ENCODE measurements at places on chromosomes 1 and 21.

GRCh38 chr1:2982615-2983318 is 38.5 kb upstream of the ACTRT2 start:
- peak; percentile 40 for DNase-seq

- no peak for DNase-seq
Observed at GRCh38 chr1:36350659-36351226, 27.3 kb upstream of the EVA1B start.

- DNase-seq: peak; percentile 79
Observed at GRCh38 chr1:39214998-39215873, 10.7 kb downstream of the MACF1 start.

- DNase-seq: no peak
Observed at GRCh38 chr21:42107177-42107880, 36.2 kb downstream of the UMODL1 start.

DNA sequence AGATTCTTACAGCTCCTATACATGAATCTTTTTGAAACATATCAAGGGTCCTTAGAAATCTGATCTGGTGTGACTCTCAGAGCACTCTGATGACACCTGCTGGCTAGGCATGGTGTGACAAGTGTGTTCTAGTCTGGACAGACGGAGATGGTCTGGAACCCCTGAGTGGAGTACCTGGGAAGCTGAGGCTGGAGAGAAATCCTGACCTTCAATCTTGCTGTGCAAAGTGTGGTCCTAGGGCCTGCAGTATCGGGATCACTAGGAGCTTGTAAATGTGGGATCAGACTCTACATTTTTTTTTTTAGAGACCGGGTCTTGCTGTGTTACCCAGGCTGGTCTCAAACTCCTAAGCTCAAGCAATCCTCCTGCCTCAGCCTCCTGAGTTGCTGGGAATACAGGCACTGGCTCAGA is 78.6 kb upstream of the SOD1 start:
- DNase-seq: peak; percentile 59

- DNase-seq: no peak
Observed at GRCh38 chr1:91651661-91652071, 151.0 kb downstream of the CDC7 start.

- DNase-seq: no peak
Observed at GRCh38 chr1:11134898-11135266, 35.2 kb upstream of the EXOSC10 start.

DNA sequence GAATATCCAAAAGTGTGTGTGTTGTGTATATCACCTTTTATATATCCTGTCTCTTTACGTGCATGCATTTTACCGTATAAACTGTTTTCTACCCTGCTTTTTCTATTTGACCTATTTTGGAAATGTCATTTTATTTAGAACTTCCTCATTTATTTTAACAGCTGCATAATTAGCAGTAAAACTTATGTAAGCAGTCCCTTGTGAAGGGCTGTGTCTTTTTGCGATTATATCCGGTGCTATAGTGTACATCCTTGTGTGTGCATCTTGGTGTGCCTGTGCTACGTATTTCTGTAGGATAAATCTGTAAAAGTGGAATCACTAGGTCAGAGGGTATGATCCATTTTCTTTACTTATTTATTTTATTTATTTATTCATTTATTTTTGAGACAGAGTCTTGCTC is 7.2 kb downstream of the LGALS8 start:
- DNase-seq: no peak

- no peak for DNase-seq
Observed at GRCh38 chr1:118918230-118918939, 69.8 kb downstream of the TBX15 start.

GRCh38 chr1:84170171-84170570 is 26.1 kb downstream of the PRKACB start:
- no peak for DNase-seq

- peak; percentile 69 for DNase-seq
Observed at GRCh38 chr1:226626577-226626956, 78.0 kb downstream of the STUM start.

GRCh38 chr1:34237151-34237815 is 60.6 kb downstream of the C1orf94 start:
- no peak for DNase-seq

- DNase-seq: no peak
Observed at GRCh38 chr21:39066829-39067780, 116.1 kb downstream of the PSMG1 start.

DNA sequence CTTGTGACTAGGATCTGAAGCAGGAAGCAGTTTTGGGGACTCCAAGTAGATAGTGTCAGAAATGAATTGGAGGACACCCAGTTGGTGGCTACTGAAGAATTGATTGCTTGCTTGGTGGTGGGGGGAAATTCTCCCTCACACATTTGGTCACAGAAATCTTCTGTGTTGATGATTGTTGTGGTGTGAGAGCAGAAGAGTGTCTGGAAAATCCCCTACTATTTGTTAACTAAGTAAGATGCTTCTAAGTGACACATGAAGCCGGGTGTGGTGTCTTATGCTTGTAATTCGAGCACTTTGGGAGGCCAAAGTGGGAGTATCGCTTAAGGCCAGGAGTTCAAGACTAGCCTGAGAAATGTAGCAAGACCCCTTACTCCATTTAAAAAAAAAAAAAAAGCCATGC is 22.5 kb upstream of the IPP start:
- DNase-seq: no peak

DNA sequence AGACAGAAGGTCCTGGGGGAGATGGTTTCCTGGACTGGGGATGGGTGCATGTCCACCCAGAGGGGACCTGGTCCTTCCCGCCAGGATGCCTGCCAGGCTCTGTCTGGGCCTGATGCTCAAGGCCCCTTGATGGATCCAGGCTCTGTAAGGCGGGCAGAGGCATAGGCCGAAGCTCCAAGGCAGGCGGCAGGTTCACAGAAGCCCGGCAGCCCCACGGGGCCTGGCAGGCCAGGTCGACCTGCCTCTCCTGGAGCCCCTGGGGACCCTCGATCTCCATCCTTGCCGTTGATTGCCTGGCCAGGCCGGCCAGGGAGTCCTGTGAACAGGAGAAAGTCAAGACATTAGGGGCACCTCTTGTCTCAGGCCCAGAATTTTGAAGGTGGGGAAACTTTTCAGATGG is 16.0 kb downstream of the COL9A2 start:
- no peak for DNase-seq

- DNase-seq: peak; percentile 81
Observed at GRCh38 chr1:30759718-30760281, 2.2 kb upstream of the LAPTM5 start.

DNA sequence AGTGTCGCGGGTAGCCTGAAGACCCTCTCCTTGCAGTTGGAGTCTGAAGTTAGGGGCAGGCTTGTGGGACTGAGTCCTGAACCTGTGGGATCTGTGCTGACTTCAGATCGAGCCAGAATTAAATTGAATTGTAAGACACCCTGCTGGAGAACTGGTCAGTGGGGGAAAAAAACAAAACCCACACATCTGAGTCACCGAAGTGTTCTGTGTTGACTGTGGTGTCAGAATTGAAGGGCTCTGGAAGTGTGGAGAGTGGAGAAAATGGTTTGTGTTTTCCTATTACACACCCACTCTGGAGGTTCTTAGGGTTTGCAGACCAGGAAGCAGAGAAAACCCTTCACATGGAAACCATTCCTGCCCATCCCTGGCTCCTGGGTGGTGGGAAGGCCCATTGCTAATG is 209.5 kb upstream of the GALNT2 start:
- no peak for DNase-seq

GRCh38 chr1:41799723-41800122 is 119.0 kb downstream of the HIVEP3 start:
- no peak for DNase-seq

- DNase-seq: no peak
Observed at GRCh38 chr1:183438060-183438459, 19.9 kb upstream of the NMNAT2 start.

DNA sequence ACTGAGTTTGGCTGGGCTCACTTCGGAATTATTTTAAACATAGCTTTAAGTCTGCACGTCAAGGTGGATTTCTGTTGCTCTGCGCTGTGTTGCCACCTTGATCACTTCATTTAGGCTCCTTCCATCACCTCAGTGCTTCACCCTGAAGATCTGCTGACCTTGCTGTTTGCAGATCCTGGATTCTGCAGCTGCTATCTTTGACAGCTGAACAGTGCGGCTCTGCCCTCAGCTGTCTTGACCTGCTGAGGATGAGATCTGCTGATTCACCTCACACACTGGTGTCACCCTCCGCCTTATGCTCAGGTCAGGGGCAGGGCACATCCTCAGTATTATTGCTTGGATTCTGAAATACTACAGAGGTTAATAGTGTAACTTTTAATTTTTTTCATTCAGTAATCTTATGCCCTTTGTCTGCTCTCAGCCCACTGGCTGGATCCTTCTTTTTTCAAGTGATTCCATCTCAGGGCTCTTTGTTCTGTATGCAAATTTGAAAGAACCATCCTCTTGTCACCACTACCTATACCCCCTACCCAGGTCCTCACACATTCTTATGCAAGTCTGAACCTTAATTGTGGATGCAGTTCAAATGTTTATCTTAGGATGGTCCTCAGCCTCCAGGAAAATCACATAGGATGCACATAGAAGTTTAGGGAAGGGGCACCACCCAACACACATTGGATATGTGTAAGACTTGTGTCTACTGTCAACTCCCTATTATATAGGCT is 364.0 kb downstream of the OLFM3 start:
- DNase-seq: no peak

GRCh38 chr21:28587748-28588147 is 404.9 kb downstream of the LTN1 start:
- DNase-seq: no peak

GRCh38 chr1:20948101-20948500 is 161.0 kb upstream of the HP1BP3 start:
- no peak for DNase-seq

DNA sequence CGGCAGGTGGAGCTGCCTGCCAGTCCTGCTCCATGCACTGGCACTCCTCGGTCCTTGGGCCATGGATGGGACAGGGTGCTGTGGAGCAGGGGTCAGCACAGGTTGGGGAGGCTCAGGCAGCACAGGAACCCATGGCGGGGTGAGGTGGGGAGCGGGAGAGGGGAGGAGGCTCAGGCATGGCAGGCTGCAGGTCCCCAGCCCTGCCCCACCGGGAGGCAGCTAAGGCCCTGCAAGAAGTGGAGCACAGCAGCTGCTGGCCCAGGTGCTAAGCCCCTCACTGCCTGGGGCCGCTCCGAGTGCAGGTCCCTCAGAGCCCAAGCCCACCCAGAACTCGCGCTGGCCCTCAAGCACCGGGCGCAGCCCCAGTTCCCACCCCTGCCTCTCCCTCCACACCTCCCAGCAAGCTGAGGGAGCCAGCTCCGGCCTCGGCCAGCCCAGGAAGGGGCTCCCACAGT is 691 bp upstream of the GBP5 start:
- DNase-seq: no peak

- no peak for DNase-seq
Observed at GRCh38 chr1:147246910-147247655, 4.6 kb downstream of the CHD1L start.

GRCh38 chr1:79815115-79815514 is 808.6 kb upstream of the ADGRL4 start:
- no peak for DNase-seq

- peak; percentile 46 for DNase-seq
Observed at GRCh38 chr1:16922885-16923431, 1.2 kb downstream of the CROCC start.

GRCh38 chr1:246725191-246725590 is 982 bp downstream of the SCCPDH start:
- no peak for DNase-seq

DNA sequence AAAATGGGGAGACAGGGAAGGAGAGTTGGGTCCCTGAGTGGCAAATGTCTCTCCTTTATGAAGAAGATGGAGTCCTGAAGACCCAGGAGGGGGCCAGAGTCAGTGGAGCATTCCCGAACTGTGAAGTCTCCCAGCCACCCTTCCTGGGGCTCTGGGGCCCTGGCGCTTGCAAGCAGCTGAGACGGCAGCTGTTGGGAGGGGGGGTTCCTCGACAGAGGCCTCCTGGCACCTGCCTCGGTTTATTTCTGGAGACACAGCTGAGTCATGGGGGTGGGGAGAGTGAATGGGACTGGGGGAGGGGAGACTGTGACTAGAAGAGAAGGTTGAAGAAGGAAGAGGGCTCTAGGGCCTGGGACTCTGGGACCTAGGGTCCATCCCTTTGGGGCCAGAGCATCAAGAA is 14.0 kb downstream of the NES start:
- DNase-seq: no peak

DNA sequence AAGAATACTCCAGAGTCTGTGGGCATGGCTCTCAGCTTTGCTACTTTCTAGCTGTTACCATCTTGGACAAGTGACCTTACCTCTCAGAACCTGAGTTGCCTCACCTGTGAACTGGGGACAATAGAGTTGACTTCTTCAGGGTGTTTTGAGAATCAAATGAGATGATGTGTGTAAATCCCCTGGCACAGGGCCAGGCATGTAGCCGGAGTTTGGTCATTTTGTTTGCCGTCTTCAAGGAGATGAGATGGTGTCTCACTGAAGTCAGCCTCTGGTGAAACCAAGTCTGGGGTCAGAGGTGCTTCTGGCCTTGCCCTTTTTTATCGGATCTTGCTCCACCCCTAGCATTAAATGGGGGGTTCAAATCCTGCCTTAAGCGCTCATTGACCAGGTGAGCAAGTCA is 149.2 kb upstream of the TMEM51 start:
- DNase-seq: no peak

GRCh38 chr21:45281411-45282282 is 6.0 kb downstream of the POFUT2 start:
- DNase-seq: peak; percentile 44

- no peak for DNase-seq
Observed at GRCh38 chr1:63320022-63320721, 2.2 kb upstream of the FOXD3 start.

GRCh38 chr1:27570356-27570755 is 33.6 kb downstream of the AHDC1 start:
- DNase-seq: no peak

GRCh38 chr21:20800106-20800505 is 198.1 kb upstream of the NCAM2 start:
- DNase-seq: no peak

DNA sequence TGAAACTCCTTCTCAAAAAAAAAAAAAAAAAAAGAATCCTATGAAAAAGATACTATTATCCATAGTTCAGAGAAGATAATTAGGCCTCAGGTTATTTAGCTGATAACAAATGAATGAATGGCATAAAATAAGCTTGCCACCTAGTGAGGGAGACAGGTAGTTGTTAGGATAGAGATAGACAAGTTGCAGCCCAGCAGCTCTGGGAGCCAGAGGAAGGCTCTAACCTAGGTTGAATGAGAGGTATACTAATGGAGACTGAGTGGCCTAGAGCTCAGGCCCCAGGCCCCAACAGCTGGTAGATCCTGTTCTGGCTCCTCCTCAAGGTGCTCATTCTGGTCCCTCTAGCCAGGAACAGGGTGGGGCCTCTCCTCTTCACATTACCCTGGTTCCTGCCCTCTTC is 20.6 kb upstream of the RSPO1 start:
- no peak for DNase-seq

GRCh38 chr1:73623946-73624345 is 574.0 kb downstream of the LRRIQ3 start:
- DNase-seq: no peak

Data from Peyer's patch (tissue), 4 donors.